Activated naive CD8-positive, alpha-beta T cell treated with anti-CD3 and anti-CD28 coated beads for 36 hours (primary cell): ENCODE measurements at places on chromosomes 3 and 15. TPM values are rescaled to one million over a fixed set of nuclear protein-coding genes. Genes with fewer than 3 reads are reported as not detected.
A peak's percentile ranks its signal among the peaks of the same experiment; 100 is the strongest.

The CHDH gene
- total RNA-seq = 0.10 TPM

The CELSR3 gene
- 18.2 TPM for total RNA-seq

DNA sequence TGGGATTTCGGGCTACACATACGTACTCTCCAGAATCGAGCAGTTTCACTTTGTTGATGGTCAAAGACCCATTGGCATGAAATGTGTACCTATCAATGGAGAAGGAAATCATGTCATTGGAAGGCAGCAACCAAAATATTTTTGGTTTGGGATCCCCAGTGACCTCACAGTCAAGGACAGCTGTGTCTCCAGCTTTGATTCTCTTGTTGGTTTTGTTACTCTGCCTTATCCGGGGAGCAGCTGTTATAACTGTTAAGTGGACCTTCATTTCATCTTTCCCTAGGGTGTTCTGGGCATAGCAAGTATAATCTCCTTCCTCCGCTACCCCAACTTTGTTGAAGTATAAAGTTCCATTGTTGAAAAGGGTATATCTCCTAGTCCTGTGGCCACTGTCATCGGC is 23.0 kb downstream of the IGSF10 start:
- H3K27ac ChIP-seq = no peak overlapping the region
- DNase-seq = no peak
- H3K27me3 ChIP-seq = no peaks in the 10 kb centered on the region
- H3K4me3 ChIP-seq = no peak overlapping the region

The FANCD2OS gene
- total RNA-seq = not detected

The TTLL3 gene
- 22.7 TPM for total RNA-seq

DNA sequence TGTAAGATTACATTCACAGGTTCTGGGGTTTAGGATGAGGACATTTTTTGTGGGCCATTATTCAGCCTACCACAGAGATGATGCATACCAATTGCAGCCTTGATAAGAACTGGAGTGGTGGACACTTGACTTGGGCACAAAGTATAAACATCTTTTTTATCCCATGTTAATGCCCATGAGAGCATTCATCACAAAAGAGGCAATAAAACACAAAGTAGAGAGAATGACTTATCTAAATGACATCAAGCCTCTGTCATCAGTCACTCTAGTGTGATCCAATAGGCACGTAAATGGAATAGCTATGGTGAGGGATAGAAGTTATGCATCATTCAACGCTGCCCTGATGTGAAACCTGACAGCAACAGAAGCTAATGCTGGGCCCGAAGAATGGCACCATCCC is 25.8 kb downstream of the VEPH1 start:
- no peak for DNase-seq
- no peak overlapping the region for H3K4me3 ChIP-seq
- no peaks in the 10 kb centered on the region for H3K36me3 ChIP-seq
- no peaks in the 10 kb centered on the region for H3K4me1 ChIP-seq

The MCF2L2 gene
- 2.2 TPM for total RNA-seq

DNA sequence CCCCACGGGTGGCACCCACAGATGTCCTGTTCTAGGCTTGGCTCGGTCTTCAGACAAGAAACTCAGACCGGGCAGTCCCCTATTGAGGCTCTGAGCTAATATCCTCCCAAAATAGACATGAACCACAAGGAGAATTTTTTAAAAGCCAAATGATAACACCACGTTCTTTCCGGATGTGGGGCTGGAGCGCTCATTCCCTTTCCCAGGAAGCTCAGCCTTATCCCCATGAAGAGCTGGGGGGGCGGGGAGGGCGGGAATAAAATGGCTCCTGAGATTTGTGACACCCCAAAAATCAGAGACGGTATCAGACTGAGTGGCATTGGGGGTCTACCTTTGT is 1.1 kb downstream of the SLC6A1 start:
- no peak for DNase-seq
- H3K4me1 ChIP-seq = peaks cover 2% of the 10 kb centered on the region
- H3K36me3 ChIP-seq = peaks cover 2% of the 10 kb centered on the region
- H3K27ac ChIP-seq = no peak overlapping the region

The CLDN18 gene
- not detected for total RNA-seq

The LDHAL6B gene
- total RNA-seq = not detected

The GPR62 gene
- not detected for total RNA-seq

DNA sequence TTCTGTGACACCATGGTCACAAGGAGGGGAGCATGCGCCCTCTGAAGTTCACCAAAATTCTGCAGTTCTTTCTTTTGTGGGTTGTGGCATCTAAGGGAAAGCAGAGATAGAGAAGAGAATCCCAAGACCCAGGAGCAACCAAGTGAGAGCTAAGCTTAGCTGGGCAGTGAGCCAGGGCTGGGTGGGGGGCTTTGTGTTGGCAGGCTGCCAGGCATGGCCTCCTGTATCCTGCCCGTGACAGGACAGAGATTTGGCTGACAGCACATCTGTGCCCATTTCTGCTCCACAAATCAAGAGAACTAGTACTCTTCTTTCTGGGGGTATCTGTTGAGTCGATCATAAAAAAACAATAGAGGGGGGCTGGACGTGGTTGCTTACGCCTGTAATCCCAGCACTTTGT is 66.2 kb downstream of the NMNAT3 start:
- H3K4me1 ChIP-seq = no peaks in the 10 kb centered on the region
- H3K4me3 ChIP-seq = no peak overlapping the region
- H3K27ac ChIP-seq = no peak overlapping the region
- H3K27me3 ChIP-seq = no peaks in the 10 kb centered on the region
- H3K36me3 ChIP-seq = peaks cover 4% of the 10 kb centered on the region
- no peak for DNase-seq

- H3K4me3 ChIP-seq = no peak overlapping the region
- peaks cover 5% of the 10 kb centered on the region for H3K36me3 ChIP-seq
- peaks cover 9% of the 10 kb centered on the region for H3K4me1 ChIP-seq
- DNase-seq = no peak
These were observed 47.7 kb upstream of the C2CD4B start for GRCh38 chr15:62212741-62213140.

The DAPK2 gene
- total RNA-seq = 0.29 TPM

- H3K27ac ChIP-seq = no peak overlapping the region
- no peaks in the 10 kb centered on the region for H3K27me3 ChIP-seq
- DNase-seq = no peak
- H3K36me3 ChIP-seq = peaks cover 18% of the 10 kb centered on the region
These were observed 59.3 kb upstream of the LMOD3 start for GRCh38 chr3:69181592-69182211.

The SI gene
- total RNA-seq = not detected

The SERPINI1 gene
- 1.1 TPM for total RNA-seq

- H3K27ac ChIP-seq = no peak overlapping the region
- DNase-seq = no peak
- H3K4me1 ChIP-seq = no peaks in the 10 kb centered on the region
- no peaks in the 10 kb centered on the region for H3K36me3 ChIP-seq
- no peak overlapping the region for H3K4me3 ChIP-seq
- H3K27me3 ChIP-seq = no peaks in the 10 kb centered on the region
These were observed 114.4 kb upstream of the POU1F1 start for GRCh38 chr3:87390821-87391220.

GRCh38 chr3:125132815-125133214 is 77.0 kb upstream of the HEG1 start:
- no peak overlapping the region for H3K4me3 ChIP-seq
- H3K27ac ChIP-seq = no peak overlapping the region
- no peaks in the 10 kb centered on the region for H3K27me3 ChIP-seq
- H3K4me1 ChIP-seq = peaks cover 15% of the 10 kb centered on the region
- DNase-seq = no peak

DNA sequence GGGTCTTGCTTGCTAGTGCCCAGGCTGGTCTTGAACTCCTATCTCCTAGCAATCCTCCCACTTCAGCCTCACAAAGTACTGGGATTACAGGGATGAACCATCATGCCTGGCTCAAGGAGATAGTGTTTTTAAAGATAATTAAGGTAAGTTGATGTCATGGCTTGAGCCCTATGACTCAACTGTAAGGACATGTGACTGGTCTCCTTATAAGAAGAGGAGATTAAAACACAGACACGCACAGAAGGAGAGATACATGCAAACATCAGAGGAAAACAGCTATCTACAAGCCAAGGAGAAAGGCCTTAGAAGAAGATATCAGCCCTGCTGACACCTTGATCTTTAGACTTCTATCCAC is 220.4 kb upstream of the GADL1 start:
- H3K4me1 ChIP-seq = no peaks in the 10 kb centered on the region
- no peak for DNase-seq
- no peak overlapping the region for H3K4me3 ChIP-seq
- no peaks in the 10 kb centered on the region for H3K27me3 ChIP-seq
- no peak overlapping the region for H3K27ac ChIP-seq
- no peaks in the 10 kb centered on the region for H3K36me3 ChIP-seq

The SLC51B gene
- total RNA-seq = not detected

The TRMT10C gene
- 78.0 TPM for total RNA-seq

The TEX55 gene
- total RNA-seq = not detected

The SLTM gene
- 93.1 TPM for total RNA-seq

- H3K36me3 ChIP-seq = peaks cover 3% of the 10 kb centered on the region
- peak overlapping the region; percentile 90 for H3K27ac ChIP-seq
- H3K27me3 ChIP-seq = no peaks in the 10 kb centered on the region
- peak overlapping the region; percentile 98 for H3K4me3 ChIP-seq
- peaks cover 36% of the 10 kb centered on the region for H3K4me1 ChIP-seq
These were observed 619 bp downstream of the TTBK2 start for GRCh38 chr15:42919799-42920518.

DNA sequence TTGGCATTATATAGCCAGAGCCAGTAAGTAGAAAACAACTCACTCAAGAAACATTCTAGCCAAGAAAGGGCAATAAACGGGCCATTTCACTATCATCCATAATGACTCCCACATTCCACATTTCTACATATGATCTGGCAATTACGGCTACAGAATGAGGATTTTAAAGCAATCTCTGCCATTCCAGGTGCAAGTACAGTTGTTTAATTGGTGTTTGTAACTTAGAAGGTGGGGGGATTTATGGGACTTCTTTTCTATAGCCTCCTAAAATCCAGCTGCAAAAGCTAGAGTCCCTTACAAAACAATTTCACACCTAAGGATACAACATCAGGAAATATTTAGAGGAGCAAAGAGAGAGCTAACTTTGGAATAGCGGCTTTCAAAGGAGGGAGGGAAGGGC is 295.4 kb upstream of the RORA start:
- DNase-seq = no peak
- H3K36me3 ChIP-seq = no peaks in the 10 kb centered on the region
- H3K27ac ChIP-seq = no peak overlapping the region
- peaks cover 1% of the 10 kb centered on the region for H3K4me1 ChIP-seq
- peaks cover 11% of the 10 kb centered on the region for H3K27me3 ChIP-seq

The REC114 gene
- total RNA-seq = not detected

The CCRL2 gene
- total RNA-seq = 3.4 TPM

DNA sequence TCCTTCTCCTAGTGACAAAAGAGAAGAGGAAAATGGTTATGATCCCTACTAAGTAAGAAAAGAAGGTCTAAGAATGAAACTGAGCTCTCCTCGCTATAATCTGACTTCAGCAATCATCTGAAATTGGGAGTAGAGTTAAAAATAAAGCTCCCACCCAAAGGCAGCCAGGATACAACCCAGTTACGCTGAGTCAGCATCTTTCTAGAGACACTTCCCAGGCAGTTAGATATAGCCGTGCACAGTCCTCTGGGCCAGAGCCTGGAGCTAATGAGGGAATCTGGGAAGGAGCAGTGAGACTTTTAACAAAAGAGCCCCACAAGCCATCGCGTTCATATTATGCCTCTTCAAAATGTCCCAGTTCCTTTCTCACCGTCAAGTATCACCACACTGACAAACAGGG is 39.1 kb upstream of the SETMAR start:
- H3K4me1 ChIP-seq = no peaks in the 10 kb centered on the region
- no peak overlapping the region for H3K27ac ChIP-seq
- no peaks in the 10 kb centered on the region for H3K36me3 ChIP-seq
- no peak overlapping the region for H3K4me3 ChIP-seq
- no peaks in the 10 kb centered on the region for H3K27me3 ChIP-seq

DNA sequence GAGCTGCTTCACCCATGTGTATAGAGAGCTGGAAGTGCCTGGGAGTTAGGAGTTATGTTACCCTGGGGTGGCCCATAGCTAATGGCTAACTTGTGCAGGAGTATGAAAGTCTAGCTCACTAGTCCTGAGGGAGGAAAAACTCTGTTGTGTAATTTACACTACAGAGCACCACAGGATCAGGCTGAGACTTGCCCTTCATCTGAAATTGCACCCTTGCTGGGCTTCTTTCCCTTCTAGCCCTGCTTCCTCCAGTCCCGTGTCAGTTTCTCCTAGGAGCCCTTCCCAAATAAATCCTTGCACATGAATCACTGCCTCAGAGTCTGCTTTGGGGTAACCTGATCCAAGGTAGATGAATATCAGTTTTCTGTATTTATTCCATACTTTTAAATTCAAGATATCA is 40.0 kb downstream of the CTXND1 start:
- no peak for DNase-seq
- H3K27me3 ChIP-seq = peaks cover 23% of the 10 kb centered on the region
- no peaks in the 10 kb centered on the region for H3K4me1 ChIP-seq
- no peak overlapping the region for H3K4me3 ChIP-seq

The NANOGP8 gene
- not detected for total RNA-seq

The GOLGA8S gene
- not detected for total RNA-seq

The SLC25A36 gene
- 65.1 TPM for total RNA-seq
